DMS 273 treated with DMSO at 0.1 percent for 48 hours (cell line): ENCODE measurements at places on chromosomes 2 and 18.

DNA sequence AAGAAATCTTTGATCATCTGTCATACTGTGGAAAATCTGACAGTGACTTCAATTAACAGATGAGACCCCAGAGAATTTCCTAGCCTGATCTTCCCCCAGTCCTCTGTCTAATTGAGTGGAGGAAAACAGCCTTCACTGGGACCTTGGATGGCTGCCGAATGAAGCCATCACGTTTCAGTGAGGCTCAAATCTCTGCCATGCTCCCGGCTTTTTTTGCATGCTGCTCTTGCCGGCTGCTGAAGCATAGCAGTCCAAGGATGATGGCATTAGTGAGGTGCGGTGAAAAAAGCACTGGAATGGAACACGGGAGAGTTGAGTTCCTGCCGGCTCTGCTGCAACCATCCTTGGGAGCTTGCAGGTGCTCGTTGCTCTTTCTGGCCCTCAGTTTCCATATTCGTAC is 430.5 kb downstream of the SLC4A3 start:
- no peak for DNase-seq

GRCh38 chr2:181546086-181546485 is 88.9 kb downstream of the ITGA4 start:
- DNase-seq, result no peak

DNA sequence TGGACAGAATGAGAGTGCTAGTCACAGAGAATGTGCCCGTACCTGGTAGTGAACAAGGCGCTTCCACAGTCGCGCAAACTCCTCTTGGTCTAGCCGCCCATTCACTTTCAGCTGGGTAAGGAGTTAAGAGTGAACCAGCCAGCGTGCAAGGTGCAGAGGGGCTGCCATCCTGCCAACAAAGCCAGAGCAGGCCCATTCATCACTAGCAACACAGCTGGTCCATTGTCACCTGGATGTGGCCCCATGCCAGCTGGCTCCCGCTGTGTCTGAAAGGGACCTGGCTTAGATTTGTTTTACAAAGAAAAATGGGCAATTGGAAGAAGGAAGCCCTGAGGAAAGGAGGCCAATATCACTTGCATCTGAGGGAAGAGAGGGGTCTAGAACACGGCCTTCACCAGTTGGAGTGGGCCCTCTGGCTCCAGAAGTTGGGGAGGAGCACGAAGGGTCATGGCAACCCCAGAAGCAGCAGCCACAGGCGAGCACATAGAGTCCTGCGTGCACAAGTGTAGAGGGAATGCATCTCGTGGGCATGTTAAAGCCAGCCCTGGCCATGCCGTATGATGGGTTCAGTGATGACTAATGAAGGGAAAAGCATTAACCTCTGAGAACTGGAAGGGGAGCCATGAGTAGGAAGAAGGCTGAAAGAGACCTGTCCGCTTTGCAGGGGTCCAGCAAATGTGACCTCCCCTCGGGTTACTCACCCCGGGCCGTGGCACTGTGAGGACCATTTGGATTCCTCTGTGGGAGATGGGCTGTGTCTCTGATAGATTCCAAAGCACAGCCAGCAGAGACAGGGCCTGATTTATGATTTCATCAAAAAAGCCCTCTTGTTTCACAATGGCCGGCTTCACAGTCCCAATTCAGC is 70.6 kb downstream of the CAPN13 start:
- no peak for DNase-seq

DNA sequence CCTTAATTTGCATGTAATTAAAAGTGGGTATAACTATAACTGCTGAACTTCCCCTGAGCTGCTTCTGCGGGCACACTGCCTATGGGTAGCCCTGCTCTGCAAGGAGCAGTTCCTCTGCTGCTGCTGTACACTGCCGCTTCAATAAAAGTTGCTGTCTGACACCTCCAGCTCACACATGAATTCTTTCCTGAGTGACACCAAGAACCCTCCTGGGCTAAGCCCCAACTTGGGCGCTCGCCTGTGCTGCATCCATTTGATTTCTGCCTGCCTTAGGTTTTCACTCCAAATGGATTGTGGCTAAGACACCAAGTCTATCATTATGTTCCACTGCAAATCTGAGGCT is 215.7 kb downstream of the ANAPC1 start:
- no peak for DNase-seq

GRCh38 chr2:227460070-227460485 is 11.9 kb upstream of the AGFG1 start:
- DNase-seq, result no peak

DNA sequence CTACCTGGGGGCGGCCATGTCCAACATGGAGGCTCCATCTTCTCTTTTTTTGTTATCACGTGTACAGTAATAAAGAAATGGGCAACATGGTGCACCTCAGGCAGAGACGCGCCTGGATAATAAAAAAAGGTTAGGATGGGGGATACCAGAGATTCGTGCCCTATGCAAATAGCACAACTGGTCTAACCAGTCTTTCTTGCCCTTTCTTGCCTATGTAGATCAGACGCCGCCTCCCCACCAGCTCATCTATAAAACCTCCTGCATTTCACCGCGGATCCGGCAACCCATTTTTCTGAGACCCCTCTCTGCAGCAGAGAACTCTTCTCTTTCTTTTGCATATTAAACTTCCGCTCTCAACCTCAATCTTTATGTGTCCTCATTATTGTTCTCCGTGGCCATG is 68.7 kb downstream of the MYL12B start:
- DNase-seq, result no peak

GRCh38 chr2:205654878-205655605 is 27.3 kb upstream of the NRP2 start:
- no peak for DNase-seq

- no peak for DNase-seq
These were observed 60.7 kb downstream of the WDR7 start for GRCh38 chr18:56711708-56712445.

GRCh38 chr2:108895188-108895587 is 93.8 kb downstream of the EDAR start:
- DNase-seq, result no peak

DNA sequence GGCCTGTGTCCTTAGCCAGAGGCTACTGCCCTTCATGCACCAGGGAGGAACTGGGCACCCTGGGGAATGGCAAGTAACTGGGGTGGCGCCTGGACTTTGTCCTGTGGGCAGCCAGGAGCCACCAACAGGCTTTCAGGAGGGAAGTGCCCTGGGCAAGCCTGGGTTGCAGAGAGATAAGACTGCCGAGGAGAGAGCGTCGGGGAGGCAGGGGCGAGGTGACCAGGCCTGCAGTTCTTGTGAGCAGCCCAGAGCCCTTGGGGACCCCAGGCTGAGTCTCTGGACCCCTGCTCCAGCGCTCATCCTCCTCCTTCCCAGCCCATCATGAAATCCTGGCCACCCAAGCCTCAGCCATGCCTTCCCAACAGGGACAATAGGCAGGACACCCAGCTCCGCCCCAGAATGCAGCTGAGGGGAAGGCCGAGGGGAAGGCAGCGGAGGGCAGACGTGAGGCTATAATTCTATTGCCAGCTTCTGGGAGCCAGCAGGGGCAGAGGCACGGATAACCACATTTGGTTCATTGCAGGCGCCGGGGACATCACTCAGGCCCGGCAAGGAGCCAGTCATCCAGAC is 25.1 kb downstream of the ADRA2B start:
- DNase-seq, result no peak

DNA sequence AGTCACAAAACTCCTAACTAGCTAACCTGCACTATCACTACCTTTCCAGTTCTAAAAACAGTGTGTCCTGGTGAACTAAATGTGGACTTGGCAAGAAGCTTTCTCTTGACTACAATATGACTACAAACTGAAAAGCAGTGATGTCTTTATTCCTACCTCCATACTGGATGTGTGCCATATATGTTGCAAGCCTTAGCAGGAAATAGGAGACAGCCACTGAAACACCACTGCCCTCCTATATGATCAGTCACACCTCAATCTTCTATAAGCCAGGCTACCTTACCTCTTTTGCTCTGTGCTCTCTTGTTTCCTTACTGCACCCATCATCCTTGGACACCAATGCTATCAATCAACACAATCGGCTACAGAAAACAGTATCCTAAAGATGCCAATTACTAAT is 34.1 kb downstream of the SS18 start:
- DNase-seq, result no peak

DNA sequence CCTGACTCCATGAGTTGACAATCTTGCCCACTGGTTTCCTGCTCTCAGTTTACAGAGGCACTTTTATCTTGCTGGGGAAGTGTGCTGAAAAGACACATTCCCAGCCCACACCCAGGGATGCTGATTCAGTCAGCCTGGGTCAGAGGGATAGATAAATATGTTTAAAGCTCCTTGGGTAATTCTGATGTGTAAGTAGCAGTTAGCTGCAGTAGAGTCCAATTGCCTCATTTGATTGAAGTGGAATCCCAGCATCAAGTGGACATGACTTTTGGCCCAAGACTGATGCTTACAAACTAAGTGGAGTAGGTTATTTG is 29.4 kb downstream of the PSD4 start:
- no peak for DNase-seq

DNA sequence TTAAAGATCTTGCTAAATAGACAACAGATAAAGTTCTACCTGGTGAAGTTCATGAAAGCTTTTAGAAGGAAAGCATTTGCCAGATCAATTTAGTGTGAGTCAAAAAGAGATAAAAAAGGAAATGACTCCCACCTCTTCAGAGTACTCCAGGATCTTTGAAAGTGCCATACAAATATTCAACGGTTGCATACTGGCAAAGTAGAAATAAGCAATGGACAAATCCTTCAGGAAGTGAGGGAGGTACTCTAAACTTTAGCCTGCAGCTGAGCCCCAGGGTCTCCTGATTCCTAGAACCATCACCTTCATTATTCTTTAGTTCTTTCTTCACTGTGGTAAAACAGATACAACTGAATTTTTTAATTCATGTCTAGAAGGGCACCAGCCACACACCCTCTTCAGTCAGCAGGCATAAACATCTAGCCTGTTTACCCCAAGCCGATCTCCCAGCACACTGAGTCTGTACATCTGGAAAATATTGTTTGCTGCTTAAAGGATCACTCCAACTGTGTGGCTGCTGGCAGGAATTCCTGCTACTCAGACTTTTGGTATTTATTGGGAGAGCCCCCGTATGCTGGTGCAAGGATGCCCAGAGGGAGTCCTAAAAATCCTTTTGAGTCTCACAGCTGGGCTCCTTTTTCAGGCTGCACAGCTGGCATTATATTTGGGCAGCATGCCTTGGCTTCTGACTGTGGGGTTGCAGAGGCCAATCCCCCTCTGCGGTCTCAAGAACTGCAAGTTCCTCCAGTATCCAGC is 72.3 kb upstream of the SESTD1 start:
- no peak for DNase-seq

DNA sequence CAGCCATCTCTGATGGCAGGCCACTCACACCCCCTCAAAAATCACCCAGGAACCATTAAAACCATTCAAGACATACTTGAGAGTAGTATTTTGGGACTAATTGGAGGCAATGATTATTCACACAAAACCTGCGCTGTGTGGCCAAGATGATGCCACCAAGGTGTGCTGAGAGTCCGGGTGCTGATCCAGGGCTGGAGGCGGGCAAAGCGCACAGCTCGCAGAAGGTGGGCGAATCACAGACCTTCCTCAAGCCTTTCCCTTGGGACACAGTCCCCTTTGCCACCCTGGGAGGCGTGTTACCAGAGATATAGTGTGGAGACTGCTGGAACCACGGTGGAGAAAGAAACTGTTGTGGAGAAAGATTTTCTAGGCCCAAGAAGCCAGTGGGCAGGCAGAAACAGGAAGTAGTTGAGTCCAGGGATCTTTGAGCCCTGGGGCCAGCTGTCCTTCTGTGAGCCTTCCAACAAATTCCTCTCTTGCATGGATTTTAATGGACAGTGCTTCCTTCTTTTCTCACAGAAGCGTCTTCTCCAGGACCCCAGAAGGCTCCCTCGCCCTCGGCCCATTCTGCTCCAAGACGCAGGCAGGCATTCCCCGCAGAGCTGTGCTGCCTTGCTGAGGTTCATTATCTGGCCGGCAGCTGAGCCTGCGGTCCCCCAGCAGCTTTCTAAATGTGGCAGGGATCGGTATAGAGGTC is 8.0 kb downstream of the COPS9 start:
- no peak for DNase-seq

DNA sequence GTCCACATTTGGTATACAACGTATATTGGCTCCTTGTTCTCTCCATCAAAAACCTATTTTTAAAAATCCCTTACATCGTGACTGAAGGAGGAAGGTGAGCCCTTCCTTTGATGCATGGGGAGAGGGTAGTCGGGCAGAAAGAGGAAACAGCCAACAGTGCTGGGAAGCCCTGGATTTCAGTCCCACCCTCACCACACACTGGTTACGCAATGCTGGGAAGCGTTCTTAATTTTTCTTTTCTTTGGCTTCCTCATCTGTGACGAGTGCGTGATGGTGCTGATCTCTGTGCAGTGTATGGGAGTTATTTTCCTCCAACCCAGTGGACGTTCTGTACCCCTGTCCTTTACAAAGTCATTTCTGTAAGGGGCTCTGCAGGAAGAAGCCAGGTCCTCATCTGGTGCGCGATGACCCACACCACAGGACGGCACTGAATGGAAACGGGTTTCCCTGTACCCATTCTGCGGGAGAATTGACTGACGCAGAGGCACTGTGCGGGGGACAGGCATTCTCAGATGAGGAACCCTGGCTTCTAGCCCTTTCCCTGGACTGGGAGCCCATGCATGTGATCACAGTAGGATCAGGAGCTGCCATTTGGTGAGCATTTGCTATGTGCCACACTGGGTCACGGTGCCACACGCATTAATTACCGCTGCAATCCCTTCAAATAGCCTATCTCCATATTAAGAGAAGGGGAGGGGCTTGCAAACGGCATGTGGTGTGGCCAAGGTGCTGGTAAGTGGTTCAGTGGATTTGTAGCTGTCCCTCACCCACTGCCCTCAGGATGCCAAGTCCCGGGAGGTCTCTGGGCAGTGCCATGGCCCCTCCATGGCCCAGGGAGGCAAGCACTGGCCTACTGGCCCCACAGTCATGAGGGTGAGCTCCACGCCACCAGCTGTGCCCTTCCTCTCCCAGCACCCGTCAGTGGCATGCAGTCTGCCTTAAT is 4.3 kb downstream of the COLEC11 start:
- DNase-seq, result no peak

- DNase-seq, result no peak
These were observed 60.8 kb downstream of the ST6GAL2 start for GRCh38 chr2:106825161-106825560.
